ENCODE measurements at places on chromosomes 1 and 21. TPM values are rescaled to one million over a fixed set of nuclear protein-coding genes. Genes with fewer than 3 reads are reported as not detected.

FGR gene
- total RNA-seq, result 0.96 TPM

OR2L13 gene
- 3.1 TPM for total RNA-seq

ACKR1 gene
- total RNA-seq, result 8.4 TPM

MNDA gene
- 15.9 TPM for total RNA-seq

OPTC gene
- total RNA-seq, result not detected

BNIPL gene
- 13.7 TPM for total RNA-seq

- DNase-seq, result no peak
These were observed 25.3 kb downstream of the ZMYND12 start for GRCh38 chr1:42430286-42431135.

DNA sequence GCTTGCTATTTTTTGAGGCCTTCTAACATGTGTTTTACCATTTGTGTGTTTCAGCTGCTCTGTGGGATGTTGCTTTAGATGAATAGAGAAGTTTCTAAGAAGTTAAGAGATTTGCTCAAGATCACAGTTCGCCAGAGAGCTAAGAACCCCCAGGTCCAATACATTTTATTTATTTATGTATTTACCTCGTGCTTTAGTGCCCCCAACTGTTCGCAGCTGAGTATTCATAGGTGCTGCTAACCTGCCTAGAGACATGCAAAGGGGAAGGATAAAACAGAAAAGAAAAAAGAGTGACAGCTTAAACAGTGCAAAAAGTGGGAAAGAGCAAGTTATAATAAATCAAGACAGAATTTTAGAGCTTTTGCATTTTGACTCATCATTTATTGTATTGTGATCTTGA, 31.1 kb downstream of the NFYC start:
- no peak for DNase-seq
